ENCODE measurements at places on chromosomes 16 and 17.
A peak's percentile ranks its signal among the peaks of the same experiment; 100 is the strongest.

DNA sequence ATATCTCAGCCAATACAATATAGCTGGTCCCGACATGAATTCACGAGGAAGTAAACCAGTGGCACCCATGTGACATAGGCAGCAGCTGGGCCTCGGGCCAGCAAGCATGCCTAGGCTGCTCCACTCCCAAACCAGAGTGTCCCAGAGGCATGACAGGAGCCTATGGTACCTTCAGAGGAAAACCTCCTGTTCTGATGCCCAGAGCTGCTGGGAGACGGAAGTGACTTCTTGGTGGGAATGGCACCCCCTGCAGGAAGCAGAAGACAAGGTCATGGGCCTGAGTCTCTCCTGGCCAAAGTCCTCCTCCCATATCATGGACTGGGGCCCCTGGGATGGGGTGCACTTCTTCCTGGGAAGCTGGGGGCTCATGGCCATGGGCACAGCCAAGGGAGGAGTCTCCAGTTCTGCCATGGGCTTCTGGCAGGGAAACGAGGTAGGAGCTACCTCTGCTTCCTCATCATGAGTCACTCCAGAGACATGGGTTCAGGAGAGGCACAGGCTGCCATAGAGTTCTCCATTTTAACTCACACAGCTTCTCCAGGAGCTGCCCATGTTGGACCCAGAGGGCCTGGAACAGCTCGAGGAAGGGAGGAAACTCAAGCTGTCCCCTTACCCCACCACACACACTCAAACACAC lies 13.4 kb downstream of the FBF1 start:
- DNase-seq, result peak; percentile 31

GRCh38 chr17:72097144-72097543 lies 23.7 kb upstream of the SOX9 start:
- DNase-seq, result no peak

- peak; percentile 68 for DNase-seq
These were observed 40.8 kb downstream of the MRTFB start for GRCh38 chr16:14111713-14112538.

DNA sequence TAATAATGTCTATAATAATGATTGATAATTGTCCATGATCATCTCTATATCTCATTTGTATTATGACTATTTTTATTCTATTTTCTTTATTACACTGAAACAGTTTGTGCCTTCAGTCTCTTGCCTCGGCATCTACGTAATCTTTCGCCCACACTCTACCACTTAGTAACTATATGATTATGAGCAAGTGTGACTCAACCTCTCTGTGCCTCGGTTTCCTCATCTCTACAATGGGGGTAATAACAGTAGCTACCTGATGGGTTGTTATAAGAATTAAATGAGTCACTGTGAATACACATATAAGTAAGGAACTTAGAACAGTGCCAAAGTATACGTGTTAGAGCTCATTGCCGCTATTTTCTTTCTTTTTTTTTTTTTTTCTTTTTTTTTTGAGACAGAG lies 3.7 kb upstream of the SLC16A11 start:
- DNase-seq, result no peak

GRCh38 chr16:22029632-22030031 lies 21.7 kb downstream of the MOSMO start:
- DNase-seq, result no peak

DNA sequence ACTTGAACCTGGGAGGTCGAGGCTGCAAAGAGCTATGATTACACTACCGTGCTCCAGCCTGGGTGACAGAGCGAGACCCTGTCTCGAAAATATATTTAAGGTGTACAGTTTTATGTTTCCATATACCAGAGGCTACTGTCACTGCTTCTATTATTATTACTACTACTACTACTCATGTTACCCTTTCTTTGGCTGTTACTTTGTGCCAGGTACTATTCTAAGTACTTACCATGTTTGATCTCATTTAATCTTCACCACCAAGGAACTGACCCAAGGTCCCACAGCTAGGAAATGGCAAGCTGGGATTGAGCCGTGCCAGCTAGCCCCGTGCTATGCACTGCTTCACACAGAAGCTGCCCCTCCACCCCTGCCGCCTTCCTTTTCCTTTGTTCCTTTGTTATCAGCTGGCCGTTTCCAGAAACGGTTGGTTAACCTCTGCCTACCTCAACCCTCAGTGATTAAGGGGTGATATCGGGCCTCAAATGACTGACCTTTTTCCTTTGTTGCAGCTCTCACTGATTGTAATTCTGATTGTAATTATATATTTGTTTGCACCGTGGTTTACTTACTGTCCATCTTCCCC lies 78.4 kb downstream of the ABCC1 start:
- DNase-seq, result no peak

GRCh38 chr17:78412403-78412802 lies 34.0 kb downstream of the PGS1 start:
- no peak for DNase-seq

- DNase-seq, result no peak
These were observed 6.2 kb downstream of the MT2A start for GRCh38 chr16:56614549-56614991.

- DNase-seq, result no peak
These were observed 40.5 kb downstream of the LYRM1 start for GRCh38 chr16:20940871-20941635.

DNA sequence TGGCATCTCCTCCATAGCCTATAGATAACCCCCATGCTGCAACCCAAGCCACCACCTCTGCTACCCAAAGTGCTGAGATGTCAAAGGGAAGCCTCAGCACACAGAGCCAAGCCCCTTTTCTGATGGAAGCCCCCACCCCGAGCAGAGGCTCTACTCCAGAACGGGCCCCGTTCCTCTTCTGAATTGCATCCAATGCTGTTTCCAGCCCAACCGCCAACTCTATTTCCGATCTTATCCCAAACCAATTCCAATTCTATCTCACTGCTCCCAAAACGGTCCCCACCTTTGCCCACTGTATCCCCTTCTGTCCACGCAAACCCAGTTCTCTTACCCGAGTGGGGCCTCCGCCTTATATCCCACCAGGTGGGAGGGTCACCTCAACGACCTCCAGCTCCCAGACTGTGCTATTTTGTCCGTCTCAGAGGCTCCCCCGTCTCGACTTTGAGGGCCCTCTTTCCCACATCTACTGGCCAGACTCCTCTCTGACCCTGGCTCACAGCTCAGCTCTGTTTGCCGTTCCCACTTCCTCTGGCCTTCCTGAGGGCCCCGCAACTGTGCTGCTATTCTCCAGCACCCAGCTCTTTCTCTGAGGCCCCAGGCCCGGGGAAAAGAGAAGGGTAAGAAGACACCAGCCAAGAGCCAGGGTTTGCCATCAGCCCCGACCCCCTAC lies 487 bp downstream of the SRL start:
- DNase-seq, result no peak

GRCh38 chr16:54454616-54455015 lies 168.0 kb upstream of the IRX3 start:
- no peak for DNase-seq

- no peak for DNase-seq
These were observed 3.3 kb upstream of the USP31 start for GRCh38 chr16:23152386-23153178.

- no peak for DNase-seq
These were observed 120.4 kb upstream of the C17orf78 start for GRCh38 chr17:37255432-37255831.

- no peak for DNase-seq
These were observed 2.3 kb upstream of the PGS1 start for GRCh38 chr17:78376161-78376560.

DNA sequence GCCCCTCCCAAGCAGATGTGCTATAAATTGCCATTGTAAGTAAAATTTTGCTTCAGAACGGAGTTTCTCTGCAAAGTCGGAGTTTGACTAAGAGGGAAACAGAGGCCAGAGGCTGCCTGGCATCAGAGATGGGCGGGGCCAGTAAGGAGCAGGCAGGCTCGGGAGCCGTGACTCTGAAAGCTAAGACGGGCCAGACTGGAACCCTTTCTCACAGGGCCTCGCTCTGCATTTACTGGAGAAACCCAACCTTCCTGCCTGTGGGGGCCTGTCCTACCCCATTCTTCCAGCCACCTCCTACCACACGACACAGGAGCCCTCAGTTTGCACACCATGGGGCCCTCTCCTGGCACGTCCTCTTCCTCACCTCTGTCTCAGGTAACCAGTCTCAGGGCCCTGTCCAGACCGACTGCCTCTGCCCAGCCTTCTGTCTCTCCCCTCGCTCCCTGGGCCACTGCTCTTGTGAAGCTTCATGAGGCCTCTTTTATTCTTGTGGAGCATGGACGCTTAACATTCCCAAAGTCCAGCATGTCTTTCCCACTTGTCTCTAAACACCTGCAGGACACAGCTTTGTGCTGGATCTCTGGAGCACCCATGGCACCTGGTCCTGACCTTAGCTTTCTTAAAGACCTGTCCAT lies 48.4 kb upstream of the ACSF3 start:
- DNase-seq, result no peak

GRCh38 chr17:35801583-35802224 lies 6.3 kb upstream of the MMP28 start:
- DNase-seq, result peak; percentile 8

GRCh38 chr16:70697594-70698170 lies 11.8 kb upstream of the MTSS2 start:
- DNase-seq, result no peak

- no peak for DNase-seq
These were observed 36.1 kb downstream of the GOSR1 start for GRCh38 chr17:30513346-30513745.

GRCh38 chr16:87447323-87447722 lies 45.5 kb downstream of the ZCCHC14 start:
- DNase-seq, result no peak

GRCh38 chr17:34800661-34801060 lies 160.6 kb downstream of the CCT6B start:
- DNase-seq, result no peak

Measured in NCI-H2081 (cell line).